ENCODE measurements at places on chromosomes 16 and 17.
A peak's percentile ranks its signal among the peaks of the same experiment; 100 is the strongest.

DNA sequence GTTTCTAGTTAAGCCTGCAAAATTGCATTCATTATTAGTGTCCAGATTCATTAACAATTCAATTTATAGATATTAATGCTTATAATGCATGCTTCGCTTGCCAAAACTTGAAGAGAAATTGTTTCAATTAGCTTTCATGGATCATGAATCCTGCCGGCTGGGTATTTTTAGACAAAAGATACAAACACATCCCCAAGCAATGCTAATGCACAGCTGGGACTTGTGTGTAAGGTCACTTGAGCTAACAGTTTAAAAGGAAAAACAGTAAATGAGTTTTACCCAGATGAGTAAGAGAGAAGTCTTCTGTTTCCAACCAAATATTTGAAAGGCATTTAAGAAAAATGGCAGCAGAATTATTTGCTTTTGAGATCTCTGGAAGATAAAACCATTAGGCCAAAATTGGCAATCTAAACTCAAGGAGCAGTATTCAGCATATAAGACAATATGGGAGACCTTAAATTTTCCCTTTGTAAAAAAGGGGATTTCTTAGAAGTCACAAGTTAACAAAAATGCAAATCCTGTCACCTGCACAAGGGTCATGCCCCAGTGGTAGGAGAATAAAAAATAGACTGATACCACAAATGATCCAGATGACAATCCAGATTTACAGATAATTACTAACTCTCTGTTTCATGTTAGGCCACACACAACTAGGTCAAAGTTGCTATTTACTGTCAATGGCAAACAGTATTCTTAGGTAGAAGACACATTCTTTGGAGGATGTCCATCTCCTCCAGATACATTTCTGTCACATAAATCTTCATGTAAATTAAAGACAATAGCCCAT is 418.4 kb upstream of the PMFBP1 start:
- no peak for DNase-seq

- peak; percentile 23 for DNase-seq
Observed at GRCh38 chr16:83630979-83631378, 176.8 kb upstream of the HSBP1 start.

DNA sequence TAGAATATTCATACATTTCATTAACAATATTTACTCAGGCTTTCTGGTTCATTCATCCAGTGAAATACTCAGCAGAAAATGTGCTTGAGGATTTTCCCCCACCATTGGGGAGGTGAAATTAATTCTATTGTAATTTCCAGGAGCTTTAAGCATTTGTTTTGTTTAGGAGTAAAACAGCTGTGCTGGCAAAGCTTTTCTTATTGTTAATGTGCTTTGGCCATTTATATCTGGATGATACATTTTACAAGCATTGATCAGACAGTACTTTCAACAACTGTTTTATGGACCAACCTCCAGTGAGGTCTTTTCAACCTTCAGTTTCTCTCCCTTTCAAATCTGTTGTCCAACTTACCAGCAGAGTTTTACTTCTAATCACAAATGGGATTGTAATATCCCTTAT is 672.4 kb downstream of the CDH11 start:
- DNase-seq: no peak

DNA sequence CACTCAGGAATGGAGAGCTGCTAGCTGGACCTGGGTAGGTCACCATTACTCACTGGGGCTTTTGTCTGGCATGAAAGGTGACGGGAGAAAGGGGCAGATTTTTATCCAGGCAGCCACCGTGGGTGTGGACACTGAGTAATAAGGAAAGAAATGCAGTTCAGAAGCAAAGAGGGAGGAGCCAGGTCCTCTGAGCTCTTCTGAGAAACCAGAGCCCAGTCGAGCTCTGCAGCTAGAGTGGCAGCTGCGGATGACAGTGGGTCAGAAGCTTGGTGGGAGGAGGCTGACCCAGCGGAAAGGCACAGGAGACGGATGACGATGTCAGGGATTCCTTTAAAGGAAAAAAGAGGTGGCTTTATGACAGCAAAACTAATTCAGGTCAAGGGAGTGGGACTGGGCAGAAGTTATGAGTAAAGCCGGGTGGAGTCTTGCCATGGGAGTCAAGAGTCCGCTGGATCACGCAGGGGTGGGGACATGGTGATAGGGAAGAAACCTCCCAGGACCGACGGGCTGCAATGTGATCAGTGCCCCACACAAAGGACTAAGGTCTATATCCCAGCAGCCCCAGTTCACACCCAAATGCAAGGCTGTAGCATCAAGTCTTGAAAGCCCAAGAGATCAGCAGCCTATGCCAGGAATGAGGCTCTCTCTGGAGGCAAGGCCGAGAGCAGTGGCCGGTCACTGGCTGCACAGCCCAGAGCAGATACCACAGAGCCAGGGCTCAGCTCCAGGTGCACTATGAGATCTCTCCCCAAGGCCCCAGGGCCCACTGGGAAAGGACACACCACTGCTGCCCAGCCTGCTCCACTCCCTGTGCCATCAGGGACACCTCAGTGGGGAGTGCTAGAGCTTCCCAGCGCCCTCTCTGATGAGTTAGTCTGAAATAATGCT is 6.3 kb upstream of the MNT start:
- DNase-seq: no peak

- DNase-seq: no peak
Observed at GRCh38 chr16:1651094-1651973, 26.7 kb upstream of the JPT2 start.

DNA sequence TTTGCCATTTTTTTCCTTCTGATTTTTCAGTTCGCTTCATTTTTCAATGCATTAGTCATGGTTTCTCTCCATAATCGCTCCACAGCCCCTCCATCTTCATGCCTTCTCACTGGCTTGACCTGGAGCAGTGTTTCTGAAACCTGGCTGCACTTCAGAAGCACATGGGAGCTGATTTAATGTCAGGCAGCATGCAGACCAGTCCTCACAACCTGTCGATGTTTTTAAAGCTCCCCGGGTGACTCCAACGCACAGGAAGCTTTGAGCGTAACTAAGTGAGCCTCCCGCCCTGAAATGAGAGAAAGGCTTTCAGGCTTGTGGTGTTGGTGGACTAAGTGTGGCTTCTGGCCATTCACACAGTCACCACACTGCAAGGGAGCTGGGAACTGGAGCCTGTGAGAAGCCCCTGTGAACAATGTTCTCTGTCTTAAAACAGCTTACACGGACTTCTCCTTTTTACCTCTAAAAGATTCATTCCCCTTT is 16.8 kb upstream of the DRG2 start:
- no peak for DNase-seq

DNA sequence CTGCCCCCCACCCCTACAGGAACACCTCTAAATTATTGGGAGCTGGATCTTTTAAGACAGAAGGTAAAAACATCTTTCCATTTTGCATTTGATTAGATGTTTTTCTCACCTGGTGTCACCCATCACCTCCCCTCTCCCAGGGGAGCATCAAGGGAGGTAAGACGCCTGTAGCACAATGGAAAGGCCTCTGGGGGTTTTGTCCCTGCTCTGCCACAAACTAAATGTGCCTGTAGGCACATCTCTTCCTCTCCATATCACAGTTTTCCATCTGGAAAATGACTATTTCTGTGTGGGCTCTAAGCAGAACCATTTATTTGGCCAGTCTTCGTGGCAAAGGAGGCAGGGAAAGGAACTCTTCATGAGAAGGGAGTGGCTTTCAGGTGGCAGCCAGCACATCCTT is 76.6 kb downstream of the GNAO1 start:
- DNase-seq: no peak

DNA sequence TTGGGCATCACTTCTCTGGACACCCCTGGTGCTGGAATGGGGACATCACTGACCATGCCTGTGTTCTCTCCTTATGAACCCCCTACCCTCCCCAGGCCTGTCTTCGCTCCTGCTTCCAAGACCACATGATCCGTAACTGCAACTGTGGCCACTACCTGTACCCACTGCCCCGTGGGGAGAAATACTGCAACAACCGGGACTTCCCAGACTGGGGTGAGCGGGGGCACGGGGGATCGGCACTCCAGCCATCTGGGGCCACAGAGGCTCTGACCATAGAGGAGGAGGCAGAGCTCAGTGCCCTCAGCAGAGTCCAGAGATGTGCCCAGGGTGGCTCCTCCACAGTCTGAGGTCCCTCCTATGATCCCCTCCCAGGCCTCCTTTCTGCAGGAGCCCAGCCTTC is 73.5 kb downstream of the SCNN1B start:
- DNase-seq: no peak

- DNase-seq: no peak
Observed at GRCh38 chr17:3554440-3554839, 3.2 kb downstream of the TRPV3 start.

DNA sequence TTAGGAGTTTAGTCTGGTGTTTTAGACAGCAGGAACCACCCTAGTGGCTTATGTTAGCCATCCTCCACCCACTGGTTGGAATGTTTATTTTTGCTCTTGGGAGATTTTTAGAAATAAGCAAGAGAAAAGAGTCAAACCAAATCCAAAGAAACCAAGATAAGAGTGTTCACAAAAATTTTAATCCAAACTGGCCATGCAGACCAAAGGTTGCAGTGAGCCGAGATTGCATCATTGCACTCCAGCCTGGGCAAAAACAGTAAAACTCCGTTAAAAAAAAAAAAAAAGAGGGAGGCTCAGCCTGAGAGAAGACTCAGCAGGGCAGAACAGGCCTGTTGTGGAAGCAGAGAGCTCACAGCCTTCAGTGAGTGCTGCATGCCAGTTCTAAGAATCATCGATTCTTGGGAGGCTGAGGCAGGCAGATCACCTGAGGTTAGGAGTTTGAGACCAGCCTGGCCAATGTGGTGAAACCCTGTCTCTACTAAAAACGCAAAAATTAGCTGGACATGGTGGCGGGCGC is 12.2 kb upstream of the C16orf54 start:
- no peak for DNase-seq

DNA sequence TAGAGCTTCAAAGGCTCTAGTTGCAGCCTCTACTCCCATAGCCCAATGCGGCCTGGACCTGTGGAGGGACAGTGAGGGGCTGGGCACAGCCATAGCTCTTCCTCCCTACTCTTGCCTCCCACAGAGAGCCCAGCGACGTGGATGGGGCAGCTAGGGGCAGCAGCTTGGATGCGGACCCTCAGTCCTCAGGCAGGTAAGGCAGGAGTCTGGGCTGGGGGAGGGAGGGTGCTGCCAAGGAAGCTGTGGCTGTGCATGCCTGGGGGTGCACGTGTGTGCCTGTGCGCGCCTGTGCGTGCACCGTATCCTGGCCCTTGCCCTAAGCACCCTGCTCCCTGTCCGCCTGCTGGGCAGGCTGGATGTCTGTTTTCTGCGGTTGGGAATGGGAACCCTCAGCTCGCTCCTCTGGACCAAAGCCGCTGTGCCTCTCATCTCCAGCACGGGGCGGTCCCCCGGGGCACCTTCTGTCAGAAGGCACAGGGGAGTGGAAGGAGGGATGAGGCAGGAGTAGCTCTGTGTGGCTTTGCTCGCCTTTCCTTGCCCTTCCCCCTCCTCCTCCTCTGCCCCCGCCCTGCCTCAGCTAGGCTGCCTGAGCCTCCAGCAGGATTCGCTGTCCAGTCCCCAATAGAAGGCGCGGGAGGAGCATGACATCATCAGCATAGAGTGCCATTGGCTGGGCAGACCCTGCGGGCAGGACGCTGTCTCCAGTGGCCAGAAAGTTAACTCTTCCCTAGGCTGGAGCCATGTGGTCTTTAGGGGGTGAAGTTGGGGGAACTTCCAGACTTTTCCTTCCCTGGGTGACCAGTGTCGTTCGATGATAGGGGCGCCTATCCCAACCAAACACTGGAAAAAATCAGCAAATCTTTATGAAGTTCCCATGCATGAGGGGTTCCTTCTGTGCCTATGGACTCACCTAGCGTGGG is 797 bp downstream of the PRCD start:
- DNase-seq: peak; percentile 90

GRCh38 chr16:75193265-75193650 is 13.7 kb downstream of the CTRB2 start:
- no peak for DNase-seq

DNA sequence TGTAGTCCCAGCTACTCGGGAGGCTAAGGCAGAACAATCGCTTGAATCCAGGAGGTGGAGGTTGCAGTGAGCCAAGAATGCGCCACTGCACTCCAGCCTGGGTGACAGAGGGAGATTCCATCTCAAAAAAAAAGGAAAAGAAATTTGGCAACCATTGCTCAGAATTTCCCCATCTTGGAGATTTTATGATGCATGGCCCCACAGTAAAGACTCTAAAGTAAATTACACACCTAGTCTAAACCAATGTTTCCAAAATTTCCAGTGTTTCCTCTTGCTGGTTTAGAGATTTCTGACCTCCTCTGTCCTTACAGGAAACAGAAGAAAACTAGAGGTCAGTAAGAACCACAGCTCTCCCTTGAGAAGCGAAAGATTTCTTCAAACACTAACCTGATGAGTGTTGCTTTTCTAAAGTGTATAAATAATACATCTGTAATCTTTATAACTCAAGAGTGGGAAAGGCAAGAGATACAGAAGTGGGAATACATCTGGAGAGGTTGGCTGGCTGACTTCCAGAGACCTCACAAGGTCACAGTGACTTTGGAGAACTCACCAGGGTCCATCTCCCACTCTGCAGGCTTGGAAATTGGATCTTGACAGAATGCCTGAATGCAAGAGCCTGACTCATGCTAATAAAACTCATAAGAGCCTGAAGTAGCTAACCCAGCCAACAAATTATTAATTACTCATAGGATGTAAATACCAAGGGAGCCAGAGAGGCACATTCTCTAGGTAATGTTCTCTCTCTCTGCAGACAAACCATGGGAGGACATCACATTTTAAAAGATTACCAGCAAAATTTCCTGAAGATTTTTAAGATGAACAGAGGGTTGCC is 8.8 kb downstream of the ADAT1 start:
- DNase-seq: no peak

- DNase-seq: no peak
Observed at GRCh38 chr16:89623511-89624261, 10.2 kb downstream of the DPEP1 start.

DNA sequence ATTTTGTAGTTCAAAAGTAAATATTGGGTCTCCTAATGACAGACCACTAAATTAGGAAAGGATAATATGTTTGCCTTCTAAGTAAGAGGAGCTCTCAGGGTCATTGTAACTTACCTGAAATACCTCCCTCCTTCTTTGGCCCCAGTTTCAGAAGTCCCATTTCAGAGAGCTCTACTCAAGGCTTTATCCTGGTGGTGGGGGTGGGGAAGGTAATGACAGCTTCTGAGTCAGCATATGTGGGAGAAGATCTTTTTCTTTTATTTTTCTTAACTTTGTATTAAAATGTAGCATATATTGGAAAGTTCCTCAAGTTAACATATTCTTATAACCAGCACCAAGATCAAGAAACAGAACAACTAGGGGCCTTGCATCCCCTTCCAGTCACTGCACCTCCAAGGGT is 16.9 kb upstream of the GINS3 start:
- DNase-seq: no peak

- no peak for DNase-seq
Observed at GRCh38 chr16:77724174-77724573, 1.9 kb downstream of the NUDT7 start.

DNA sequence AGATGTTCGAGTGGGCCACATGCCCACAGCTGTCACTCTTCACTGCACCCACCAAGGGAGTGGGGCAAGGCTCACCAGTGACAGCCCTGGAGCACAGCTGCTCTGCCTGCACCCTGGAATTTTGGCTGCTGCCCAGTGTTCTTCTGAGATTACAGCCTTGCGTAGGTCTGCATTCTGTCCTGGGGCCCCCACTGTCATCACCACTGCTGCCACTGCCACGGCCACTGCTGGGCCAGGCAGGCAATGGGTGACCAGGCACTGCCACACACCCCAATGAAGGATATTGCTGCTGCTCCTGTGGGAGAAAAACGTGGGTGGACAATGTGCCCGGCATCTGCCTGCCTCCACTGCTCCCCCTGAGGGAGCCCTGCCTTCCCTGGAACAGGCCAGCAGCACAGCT is 1717.0 kb downstream of the TP53TG3F start:
- no peak for DNase-seq
